ENCODE measurements at places on chromosomes 11 and 22.

DNA sequence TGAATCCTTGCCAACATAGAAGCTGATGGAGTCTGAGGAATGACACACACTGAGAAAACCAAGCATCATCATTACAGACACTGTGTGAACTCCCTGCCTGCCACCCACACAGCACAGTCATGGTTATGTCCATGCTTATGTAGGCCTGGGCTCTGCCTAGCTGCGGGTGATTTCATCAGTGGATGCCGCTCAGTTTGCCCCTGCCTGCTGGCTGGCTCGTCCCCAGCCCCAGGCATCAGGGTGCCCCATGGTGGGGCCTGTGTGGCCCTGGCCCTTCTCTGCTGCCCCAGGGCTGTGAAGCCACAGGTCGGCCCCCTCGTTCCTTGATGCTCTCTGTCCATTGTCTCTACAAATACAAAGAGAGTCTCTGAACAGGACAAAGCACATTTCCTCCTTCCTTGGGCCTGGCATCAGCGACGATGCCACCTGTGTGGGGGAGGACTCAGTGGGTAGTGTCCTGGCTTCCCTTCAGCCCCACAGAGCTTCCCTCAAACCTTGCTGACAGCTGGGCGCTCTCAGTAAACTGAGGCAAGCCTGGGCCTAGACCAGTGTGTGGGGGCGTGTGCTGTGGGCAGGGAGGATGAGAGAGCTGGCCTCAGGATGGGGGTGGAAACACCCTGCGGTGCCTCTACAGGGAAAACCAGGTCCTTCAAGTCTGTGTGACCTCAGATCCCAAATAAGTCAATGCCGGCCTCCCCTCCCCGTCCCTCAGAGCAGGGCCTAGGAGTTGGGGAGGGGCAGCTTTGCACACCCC lies 20.0 kb upstream of the TUB start:
- no peak for DNase-seq

DNA sequence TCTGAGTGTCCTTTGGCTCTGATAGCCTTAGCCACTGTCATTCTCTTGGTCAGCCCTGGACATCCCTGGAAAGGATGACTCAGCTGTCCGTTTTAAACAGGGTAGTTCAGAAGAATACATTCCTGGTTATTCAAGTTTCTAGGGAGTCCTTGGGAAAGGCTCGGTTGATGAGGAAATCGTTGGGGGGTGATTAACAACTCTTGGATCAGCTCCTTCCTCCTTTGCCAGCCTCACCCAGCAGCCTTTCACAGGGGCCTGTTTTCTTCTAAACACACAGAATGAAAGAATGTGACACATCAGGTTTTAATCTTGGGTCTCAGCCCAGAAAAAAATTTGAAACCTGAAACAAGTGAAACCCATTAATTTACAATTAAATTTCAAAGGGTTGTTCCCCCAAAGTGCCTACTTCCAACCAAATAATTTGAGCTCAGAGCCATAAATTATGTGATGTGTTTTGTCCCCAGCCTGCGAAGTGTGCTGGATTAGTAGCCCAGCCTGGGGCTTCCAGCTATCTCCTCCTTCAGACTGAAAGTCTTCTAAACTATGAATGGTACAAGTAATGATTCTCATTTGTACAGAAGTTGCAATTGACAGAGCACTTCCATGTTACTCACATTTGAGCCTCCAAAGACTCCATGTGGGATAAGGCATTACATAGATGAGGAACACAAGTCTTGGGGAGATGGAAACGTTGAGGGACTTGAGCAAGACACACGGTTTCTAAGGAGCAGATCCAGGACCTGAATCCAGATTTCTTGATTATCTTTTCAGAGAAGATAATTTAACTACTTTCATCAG lies 19.3 kb upstream of the MRGPRX2 start:
- no peak for DNase-seq

DNA sequence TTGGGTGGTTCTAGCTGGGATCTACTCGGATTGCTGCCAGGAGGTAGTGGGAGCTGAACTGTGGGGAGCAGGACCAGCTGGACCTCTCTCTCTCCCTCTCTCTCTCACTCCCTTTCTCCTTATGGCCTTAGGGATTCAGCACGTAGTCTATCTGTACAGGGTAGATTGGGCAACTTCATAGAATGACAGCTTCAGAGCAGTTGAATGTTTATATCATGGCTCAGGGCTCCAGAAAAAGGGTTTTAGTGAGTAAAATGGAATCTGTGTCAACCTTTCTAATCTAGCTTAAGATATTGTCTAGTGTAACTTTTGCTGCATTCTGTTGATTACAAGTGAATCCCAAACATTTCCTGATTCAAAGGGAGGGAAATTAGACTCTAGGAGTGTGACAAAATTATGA lies 127.7 kb upstream of the PDGFD start:
- DNase-seq = no peak

DNA sequence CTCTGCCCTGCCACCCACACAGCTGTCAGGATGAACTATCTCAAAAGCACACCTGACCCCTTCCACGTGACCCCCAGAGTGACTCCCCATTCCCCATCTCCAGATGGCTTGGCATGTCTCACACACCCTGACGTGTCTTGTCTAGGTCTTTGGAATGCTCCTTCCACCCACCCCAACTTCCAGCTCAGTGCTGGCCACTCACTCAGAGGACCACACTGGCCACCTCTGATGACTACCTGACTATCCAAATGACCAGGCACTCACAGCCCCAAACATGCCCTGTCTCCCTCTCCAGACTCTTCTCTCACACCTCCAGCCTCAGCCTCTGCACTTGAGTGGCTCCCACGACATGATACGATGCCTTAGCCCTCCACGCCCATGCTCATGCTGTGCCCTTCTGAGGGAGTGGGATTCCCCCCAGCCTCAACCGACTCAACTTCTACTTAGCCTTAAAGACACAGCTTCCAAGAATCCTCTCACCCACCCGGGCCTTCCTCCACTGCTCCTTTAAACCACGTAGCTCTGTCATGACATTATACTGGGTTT lies 259.4 kb downstream of the BUD13 start:
- no peak for DNase-seq

DNA sequence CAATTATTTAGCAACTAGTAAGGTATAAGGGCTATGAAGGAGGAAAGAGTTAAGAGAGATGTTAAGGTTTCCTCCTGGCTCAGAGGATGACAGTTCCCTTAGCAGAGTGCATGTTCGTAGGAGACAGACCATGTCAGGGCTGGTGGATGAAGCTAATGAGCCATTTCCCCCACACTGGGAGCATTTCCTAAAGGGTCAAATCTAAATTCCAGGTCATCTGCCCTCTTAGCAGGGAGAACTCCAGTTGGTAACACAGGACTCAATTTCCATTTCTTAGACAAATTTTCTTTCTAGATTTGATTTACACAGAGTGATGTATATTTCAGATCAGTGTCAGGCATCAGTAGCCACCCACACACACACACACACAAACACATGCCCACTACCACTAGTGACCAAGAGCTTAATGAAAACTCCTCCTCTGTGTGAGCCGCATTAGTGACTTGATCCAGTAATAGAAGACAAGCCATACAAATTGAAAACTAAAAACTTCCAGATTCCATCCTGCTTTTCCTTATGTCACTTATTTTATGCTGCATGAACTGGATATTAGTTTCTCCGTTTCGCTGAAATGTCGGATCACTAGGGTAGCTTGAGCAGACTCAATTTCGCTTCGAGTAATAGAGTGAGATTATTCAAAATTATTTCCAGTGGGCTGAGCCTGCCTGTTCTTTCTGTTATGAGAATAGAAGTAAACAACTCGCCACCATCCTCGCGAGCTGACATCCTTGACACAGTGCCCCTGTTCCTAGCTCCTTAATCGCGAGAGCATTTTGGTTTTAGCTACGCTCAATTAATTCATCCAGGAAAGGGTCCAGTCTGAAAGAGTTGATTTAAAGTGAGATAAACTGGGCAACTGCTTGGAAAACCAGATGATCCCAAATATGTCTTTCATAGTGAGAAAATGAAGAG lies 582.6 kb downstream of the SOX6 start:
- DNase-seq = no peak

GRCh38 chr11:46521961-46522681 lies 71.7 kb downstream of the AMBRA1 start:
- DNase-seq = no peak

GRCh38 chr11:13786688-13787087 lies 118.2 kb downstream of the FAR1 start:
- no peak for DNase-seq

GRCh38 chr11:120682332-120682649 lies 170.7 kb downstream of the GRIK4 start:
- no peak for DNase-seq

DNA sequence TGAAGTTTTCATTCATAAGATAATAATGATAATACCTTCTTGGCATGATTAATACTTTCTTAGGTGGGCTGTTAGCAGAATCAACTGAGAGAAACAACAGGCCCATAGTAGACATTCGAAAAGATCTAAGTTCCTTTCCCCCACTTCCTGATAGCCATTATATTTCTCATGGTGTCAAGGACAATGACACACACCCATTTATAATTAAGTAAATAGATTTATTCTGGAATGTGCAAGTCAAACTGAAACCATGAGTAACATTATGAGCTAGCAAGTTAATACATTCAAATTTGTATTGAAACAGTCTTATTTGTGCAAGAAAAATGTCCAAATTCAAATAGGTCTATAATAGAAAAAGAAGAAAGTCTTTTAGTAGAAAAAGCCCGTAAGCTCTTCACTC lies 301.1 kb downstream of the GUCY1A2 start:
- DNase-seq = no peak

- no peak for DNase-seq
Observed at GRCh38 chr11:266676-267439, 11.3 kb upstream of the NLRP6 start.

DNA sequence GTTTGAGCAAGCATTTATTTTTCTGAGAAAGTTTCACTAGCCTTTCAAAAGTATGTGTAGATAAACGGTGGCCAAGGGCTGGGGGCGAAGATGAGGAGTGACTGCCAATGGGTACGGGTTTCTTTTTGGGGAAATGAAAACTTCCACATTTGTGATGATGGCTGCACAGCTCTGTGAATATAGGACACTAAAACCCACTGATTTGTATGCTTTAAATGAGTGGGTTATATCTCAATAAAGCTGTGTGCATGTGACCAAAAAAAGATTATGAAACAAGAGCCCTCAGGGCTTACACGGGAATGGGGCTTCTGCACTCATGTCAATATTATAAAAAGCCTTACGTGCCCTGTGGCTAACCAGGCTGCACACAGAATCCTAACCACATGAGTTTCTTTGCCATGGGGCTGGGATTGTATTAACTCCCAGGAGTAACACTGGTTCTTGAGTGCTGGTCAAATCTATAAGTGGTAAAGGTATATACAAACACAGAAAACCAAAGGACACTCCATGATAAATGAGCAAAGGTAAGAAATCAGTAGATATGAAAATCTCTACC lies 31.3 kb downstream of the ABCC8 start:
- DNase-seq = no peak

DNA sequence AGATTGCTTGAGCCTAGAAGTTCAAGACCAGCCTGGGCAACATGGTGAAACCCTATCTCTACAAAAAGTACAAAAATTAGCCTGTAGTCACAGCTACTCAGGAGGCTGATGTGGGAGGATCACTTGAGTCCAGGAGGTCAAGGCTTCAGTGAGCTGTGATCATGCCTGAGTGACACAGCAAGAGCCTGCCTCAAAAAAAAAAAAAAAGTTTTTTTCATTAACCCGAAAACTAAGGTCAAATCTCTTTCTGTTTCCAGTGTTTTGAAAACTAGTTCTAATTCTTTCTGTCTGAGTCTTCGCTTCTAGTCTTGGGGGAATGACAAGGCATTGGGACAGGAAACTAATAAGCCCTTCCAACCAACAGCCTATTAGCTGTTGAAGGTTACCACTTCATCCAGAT lies 57.6 kb downstream of the LIF start:
- DNase-seq = no peak

DNA sequence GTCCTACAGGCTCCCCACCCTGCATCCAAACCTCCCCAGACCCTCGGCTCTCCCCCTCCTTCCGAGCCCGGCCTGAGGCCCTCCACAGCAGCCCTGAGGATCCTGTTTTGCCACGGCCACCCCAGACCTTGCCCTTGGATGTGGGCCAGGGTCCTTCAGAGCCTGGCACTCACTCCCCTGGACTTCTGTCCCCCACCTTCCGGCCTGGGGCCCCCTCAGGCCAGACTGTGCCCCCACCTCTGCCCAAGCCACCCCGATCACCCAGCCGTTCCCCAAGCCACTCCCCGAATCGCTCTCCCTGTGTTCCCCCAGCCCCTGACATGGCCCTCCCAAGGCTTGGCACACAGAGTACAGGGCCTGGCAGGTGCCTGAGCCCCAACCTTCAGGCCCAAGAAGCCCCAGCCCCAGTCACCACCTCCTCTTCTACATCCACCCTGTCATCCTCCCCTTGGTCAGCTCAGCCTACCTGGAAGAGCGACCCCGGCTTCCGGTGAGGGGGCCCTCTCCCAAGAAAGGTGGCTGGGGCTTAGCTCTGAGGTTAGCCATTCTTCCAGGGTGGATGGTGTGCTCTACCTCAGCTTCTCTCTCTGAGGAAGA lies 2.9 kb downstream of the INPP5J start:
- no peak for DNase-seq

DNA sequence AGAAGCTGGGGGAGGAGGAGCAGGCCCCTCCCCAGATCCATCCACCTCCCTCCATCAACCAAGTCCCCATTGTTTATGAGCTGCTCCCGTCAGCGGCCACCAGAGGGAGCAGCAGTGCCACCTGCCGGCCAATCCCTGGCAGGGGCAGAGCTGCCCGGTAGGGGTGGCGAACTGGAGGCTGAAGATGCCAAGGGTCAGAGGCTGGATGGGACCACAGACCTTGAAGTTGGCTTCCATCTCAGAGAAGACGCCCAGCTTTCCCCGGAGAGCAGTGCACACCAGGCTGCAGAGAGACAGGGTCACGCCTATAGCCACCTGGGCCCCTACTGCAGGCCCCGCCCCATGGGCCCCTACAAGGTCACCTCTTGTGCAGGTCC lies 3.6 kb downstream of the FIBP start:
- DNase-seq = peak; percentile 70

- DNase-seq = no peak
Observed at GRCh38 chr22:29213493-29213892, 7.8 kb downstream of the EMID1 start.

GRCh38 chr11:35419184-35419829 lies at the start of gene SLC1A2:
SLC1A2 (minus strand) TSS chr11:35419558; CDS start chr11:35418966, 592 bp downstream.
- DNase-seq = no peak
